ENCODE measurements at places on chromosomes 3 and 15.

GRCh38 chr3:192992361-192992760, 74.7 kb upstream of the MB21D2 start:
- no peak for DNase-seq

- no peak for DNase-seq
Observed at GRCh38 chr3:27657404-27657803, 64.7 kb downstream of the EOMES start.

DNA sequence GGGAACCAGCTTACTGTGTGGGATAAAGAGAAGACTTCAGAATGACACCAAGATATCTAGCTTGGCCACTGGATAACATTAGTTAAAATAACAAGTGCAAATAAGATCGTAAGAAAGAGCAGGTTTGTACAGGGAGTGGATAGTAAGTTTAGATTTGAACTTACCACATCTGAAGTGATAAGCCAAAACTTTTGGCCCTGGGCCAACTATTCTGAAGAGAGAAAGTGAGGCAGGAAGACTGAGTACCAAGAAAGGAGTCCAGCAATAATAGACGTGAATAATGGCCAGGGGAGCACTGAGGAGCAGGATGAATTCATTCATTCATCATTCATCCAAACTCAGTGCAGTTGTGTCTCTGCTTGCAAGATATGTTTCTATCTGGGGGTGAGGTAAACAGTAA, 122.9 kb downstream of the PDE8A start:
- DNase-seq: no peak

GRCh38 chr3:41794748-41795589, 166.9 kb downstream of the ULK4 start:
- no peak for DNase-seq

DNA sequence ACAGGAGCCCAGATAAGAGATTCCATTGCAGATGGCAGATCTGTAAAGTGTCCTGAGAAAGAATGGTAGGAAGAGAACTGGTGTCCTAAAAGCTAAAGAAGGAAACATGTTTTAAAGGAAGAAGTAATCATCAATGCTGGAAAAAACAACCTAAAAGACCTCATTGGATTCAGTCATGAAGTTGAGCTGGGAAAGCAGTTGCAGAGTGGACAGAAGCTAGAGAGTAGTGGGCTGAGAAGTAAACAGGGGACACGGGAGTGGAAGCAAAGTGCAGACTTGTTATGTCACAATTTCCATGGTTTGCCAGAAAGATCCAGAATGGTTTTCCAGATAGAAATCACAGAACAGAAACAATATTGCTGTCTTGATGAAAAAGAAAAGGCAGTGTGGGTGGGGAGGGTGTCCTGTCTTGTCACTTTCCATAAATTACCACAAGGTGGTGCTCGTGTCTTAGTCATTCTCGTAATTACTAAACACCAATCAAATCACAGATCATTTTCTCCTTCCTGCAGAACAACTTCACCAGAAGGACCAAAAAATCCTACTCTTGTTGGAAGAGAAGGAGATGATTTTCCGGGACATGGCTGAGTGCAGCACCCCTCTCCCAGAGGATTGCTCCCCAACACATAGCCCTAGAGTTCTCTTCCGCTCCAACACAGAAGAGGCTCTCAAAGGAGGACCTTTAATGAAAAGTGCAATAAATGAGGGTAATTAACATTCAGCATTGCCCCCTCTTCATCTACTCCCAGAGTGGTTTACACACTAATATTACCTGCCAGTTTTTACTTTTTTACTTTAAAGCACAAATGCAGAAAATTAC, 64.5 kb downstream of the KLHL25 start:
- DNase-seq: peak; percentile 63

DNA sequence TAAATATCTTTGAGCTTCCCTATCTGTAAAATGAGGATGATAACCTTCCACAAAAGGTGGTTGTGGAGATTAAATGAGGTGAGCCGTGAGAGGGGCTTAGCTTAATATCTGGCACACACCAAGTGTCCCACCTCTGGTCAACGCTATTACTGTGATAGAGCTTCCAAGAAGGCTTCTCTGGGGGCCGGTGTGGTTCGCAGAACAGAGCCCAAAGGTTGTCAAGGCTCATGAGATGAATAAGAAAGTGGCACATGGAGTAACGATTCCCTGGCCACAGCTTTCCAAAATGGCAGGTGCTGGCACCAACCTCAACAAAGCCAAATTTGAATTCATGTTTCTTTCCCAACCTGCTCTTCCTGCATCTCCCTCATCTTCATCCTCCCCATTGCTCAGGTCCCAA, 10.4 kb downstream of the KY start:
- DNase-seq: no peak

GRCh38 chr3:134362670-134363380, 11.4 kb downstream of the AMOTL2 start:
- DNase-seq: no peak

GRCh38 chr3:45112939-45113338, 33.2 kb downstream of the CDCP1 start:
- DNase-seq: peak; percentile 90

GRCh38 chr15:42011074-42011473, 9.8 kb downstream of the PLA2G4E start:
- no peak for DNase-seq

- no peak for DNase-seq
Observed at GRCh38 chr3:72678380-72678779, 169.9 kb downstream of the SHQ1 start.

DNA sequence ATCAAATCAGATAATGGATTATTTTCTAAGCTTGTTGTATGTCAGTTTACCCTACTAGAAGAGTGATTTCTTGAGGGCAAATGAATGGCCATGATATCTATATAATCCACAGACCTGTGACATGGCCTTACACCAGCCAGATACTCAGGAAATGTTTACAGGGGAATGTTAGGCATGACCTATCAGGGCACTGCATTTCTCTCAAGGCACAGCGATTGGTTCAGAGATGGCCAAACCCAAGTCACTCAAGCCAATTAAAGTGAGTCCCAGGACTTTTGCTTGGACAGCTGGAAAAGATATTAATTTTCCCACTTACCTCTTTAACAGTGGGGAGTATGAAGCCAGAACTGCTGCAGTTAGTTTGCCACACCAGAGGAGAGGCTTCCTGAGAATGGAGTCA, 28.7 kb upstream of the GATA2 start:
- DNase-seq: no peak

DNA sequence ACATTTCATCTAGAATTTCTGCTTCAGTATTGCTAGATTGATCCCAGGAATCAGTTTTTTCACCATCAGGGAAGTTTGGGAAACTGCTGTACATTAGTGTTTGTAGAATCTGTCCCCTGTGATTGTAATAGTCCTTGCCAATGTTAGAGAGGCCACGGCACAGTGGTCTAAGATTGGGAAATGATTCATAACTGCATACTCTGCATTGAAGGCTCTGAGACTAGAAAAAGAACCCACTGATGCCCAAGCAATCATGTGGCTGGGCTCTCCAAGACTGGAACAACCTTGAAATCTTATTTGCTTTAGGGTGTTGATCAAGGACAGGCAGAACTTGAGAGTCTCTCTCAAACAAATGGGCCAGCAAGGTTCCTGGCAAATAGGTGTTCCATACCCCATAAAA, 245.6 kb upstream of the LRTM1 start:
- no peak for DNase-seq

GRCh38 chr3:14869917-14870782, 51.4 kb downstream of the FGD5 start:
- no peak for DNase-seq

DNA sequence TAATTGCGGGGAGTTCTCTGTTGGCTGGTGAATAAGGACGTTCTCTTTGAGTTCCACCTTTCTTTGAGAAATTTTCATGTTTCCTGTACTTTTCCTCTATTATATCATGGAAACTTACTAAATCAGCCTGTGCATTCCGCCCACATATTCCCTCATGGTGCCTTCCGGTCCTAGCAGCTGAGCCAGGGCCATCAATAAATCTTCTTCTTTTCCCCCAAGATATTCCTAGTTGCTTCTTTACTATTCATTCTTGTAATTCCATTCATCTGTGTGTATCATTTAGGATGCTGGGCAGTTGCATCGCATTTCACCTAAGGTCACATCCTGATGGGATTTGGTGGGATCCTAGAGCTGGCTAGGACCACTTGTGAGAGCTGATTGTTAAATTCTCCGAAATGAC, 139.2 kb downstream of the RBMS3 start:
- peak; percentile 86 for DNase-seq

GRCh38 chr3:149826636-149827035, 13.6 kb downstream of the RNF13 start:
- DNase-seq: no peak

GRCh38 chr15:36529296-36530011, 50.0 kb upstream of the CDIN1 start:
- DNase-seq: no peak
